ENCODE measurements at places on chromosomes 2 and 18.
A peak's percentile ranks its signal among the peaks of the same experiment; 100 is the strongest.

- no peak for DNase-seq
These were observed 95.9 kb upstream of the MSH2 start for GRCh38 chr2:47307066-47307465.

- no peak for DNase-seq
These were observed 113.3 kb upstream of the DNMT3A start for GRCh38 chr2:25454824-25455611.

GRCh38 chr2:172613040-172613439 lies 57.1 kb downstream of the PDK1 start:
- DNase-seq = no peak

- no peak for DNase-seq
These were observed 224.7 kb downstream of the CYRIA start for GRCh38 chr2:16440898-16441297.

DNA sequence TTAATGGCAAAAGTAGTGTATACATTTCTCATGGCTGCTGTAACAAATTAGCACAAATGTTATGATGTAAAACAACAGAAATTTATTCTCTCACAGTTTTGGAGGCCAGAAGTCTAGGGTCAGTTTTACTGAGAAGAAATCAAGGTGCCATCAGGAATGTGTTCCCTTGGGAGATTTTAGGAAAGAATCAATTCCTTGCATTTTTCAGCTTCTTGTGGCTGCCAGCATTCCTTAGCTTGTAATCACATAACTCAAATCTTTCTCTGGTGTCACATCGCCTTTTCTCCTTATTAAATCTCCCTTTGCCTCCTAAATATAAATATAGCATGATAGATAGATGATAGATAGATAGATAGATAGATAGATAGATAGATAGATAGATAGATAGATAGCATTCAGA lies 307.0 kb upstream of the REG3G start:
- DNase-seq = no peak

DNA sequence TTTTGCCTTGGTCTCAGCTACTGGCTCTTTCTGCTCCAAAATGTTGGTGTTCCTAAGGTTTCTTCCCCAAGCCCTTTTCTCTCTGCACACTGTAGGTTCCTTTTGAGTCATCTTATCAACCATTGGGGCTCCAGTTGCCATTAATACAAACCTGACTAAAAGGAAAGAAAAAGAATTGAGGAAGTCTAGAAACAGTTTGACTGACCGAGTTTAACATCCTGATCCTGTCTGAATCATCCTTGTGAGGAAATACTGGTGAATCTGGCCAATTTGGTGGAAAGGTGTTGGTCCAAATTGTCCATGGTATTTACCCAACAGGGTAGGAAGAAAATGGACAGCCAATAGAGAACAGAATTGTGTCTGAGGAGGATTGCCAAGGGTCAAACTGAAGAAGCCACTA lies 38.3 kb downstream of the CRYGD start:
- peak; percentile 46 for DNase-seq

DNA sequence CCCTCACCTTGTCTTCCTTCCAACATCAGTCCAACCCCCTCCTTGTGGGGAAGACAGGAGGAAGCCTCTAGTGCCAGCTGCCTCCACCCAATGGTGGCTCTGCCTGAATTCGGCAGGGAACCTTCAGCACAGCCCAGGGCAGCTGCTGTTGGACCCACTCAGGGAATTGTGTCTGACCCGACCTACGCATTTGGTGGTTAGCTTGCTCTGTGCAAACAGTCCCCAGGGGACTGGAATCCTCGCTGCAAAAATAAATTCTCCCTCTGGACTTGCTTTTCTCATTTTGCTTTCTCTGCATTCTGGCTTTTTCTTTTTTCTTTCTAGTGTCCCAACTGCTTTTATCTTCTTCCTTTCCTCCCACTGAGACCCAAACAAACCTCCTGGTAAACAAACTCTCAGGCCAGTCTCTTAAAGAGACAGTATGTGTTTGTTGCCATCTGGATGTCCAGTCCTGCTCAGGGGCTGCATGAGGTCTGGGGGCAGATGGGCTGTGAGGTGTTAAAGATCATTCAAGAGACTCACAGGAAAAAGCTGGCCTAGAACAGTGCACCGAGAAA lies 137.7 kb upstream of the HAAO start:
- DNase-seq = no peak

DNA sequence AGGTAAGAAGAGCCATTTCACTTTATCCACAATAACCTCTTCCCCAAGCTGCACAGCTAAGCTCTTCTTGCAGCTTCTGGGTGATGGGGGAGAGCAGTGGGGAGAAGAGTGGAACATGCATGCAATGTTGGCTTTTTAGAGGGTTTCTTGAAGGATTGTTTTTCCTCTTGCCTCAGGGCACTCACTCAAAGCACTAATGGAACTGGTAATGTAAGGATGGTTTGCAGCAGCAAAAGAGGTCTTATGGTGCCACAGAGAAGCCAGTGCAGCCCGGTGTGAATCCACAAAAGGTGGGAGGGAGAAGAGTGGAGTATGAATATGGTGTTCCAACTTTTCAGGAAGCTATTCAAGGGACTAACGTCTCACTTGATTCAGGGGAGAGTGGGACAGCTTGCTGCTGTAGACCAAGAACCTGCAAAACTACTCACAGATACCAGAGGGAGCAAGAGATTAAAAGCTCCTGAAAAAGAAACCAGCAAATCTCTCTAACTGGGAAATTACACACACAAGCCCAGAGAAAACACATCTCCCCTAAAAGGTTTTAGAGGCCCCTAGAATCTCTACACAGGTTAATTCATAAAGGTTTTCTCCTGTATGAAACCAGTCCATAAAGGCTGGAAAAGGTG lies 116.4 kb downstream of the CHN1 start:
- DNase-seq = no peak

- no peak for DNase-seq
These were observed 58.6 kb upstream of the WDR75 start for GRCh38 chr2:189382668-189383067.

GRCh38 chr18:58338961-58339592 lies 289.8 kb downstream of the ALPK2 start:
- no peak for DNase-seq

- DNase-seq = no peak
These were observed 82.3 kb downstream of the VAPA start for GRCh38 chr18:9996094-9996493.

- no peak for DNase-seq
These were observed 264.6 kb upstream of the STON1 start for GRCh38 chr2:48265169-48266030.

DNA sequence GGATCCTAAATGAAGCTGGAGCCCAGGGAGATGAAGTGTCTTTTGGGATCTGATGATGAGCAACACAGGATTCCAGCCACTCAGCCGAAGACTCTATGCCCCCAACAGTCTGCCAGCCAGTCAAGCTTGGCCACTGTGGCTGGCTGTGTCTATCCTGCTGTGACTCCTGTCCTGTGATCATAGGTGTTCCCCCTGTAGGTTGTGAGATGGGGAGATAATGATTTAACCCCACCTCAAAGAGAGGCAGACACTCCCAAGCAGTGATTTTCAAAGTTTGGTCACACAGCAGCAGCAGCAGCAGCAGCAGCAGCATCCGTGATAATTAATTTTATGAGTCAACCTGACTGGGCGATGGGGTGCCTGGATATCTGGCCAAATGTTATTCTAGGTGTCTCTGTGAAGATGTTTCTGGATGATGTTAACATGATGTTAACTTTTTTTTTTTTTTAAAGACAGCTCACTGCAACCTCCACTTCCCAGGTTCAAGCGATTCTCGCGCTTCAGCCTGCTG lies 21.4 kb upstream of the RHOB start:
- DNase-seq = no peak

DNA sequence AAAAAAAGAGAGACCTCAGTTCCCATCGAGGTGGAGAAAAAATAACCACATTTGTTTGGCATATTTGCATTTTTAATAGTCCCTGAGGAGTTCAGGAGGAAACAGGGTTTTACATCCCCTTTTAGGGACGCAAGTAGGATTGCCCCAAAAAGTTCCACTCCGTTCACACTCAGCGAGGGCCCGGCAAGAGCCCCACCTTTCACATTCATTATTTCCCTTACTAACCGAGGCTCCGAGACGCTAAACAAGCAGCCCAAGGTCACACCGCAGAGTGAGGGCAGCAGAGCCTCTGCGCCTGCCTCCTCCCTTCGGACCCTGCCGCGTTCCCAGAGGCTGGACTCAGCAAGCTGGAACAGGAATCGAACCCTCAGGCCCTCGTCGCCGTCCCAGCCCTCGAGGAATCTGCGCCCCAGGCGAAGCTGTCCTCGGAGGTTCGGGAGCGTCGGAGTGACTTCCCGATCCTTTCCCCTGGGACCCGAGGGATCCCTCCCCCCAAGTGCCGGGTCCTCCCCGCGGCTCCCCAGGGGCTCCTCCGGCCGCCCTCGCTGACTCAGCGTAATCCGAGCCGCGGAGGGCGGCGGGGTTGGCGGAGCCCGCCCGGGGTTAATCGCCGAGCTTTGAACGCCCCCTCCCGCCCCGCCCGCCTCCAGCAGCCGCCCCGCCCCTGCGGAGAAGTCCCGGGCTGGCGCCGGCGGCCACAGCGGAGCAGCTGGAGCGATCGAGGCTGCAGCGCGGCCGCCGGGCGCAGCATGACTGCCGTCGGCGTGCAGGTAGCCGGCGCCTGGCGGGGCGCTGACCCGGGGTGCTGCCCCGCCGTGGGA lies at the start of gene TMEM37:
TSS of gene TMEM37 (plus strand) at position 700 of the 821 bp plus-strand sequence. CDS start at position 750, 50 bp downstream.
- no peak for DNase-seq

DNA sequence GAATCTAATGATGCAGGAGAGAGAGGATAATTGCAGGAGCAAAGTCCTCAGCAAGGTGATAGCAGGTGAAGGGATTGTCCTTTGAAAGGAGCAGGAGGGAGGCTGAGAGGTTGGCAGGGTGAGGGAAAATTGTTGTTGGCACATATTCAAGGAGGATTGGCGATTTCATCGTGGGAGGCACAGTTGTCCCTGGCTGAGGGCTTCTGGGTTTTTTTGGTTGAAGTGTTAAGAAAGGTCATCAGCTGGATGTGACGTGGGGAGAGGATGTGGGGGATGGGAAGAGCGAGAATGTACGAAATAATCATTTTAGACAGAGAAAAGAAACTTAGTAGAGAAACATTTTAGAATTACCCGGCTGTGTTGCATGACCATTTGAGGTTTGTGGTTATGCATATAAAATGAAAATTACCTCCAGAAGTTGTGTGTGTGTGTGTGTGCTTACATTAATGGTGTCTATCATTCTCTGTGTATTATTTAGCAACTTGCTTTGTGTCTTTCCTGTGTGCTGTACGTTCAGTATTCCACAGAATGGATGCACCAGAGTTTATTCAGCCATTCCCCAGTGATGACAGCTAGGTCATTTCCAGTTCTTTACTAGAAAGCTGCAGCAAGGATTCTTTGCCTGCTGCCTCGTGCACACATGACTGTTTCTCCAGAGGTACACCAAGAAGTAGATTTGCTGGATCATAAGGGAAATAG lies 67.6 kb downstream of the SDC1 start:
- no peak for DNase-seq

GRCh38 chr18:68660354-68661183 lies 54.3 kb downstream of the TMX3 start:
- peak; percentile 33 for DNase-seq

DNA sequence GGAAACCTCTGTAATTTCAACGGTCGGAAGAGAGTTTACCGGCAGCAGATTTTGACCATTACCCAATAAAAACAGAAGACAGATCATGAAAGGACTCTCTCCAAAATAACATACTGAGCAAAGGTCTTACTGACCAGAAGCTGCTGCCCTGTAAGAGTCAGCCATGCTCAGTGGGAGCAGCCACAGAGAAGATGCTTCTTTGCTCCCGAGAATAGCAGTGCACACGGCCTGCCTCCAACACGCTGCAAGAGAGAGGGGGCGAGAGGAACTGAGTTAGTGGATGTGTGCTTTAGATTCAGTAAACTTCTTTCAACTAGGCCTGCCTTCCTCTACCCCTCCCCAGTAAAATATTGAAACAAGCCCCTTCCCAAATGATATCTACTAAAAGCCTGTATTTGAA lies 103.7 kb downstream of the NCK2 start:
- DNase-seq = no peak

- no peak for DNase-seq
These were observed 191.6 kb downstream of the ZBTB7C start for GRCh38 chr18:48217258-48218250.

DNA sequence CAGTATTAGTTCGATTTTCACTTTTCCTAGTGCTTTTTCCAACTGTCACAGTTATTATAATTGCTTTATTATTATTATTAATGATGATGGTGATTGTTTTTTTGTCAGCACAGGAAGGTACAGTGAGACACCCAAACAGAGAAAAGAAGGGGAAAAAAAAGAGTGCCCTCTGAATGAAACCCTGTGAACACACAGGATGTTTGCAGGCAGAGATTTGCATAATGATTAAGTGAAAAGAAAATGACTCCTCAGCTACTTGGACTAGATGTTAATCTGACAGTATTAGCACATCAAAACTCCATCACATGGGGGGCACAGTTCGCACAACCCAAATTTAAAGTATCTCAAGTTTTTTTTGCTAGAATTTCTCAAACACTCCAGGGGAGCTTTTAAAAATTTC lies 32.9 kb downstream of the ADD2 start:
- DNase-seq = no peak

GRCh38 chr18:33372442-33372841 lies 68.1 kb downstream of the CCDC178 start:
- no peak for DNase-seq

- DNase-seq = no peak
These were observed 203.5 kb upstream of the TWIST2 start for GRCh38 chr2:238644095-238645081.

DNA sequence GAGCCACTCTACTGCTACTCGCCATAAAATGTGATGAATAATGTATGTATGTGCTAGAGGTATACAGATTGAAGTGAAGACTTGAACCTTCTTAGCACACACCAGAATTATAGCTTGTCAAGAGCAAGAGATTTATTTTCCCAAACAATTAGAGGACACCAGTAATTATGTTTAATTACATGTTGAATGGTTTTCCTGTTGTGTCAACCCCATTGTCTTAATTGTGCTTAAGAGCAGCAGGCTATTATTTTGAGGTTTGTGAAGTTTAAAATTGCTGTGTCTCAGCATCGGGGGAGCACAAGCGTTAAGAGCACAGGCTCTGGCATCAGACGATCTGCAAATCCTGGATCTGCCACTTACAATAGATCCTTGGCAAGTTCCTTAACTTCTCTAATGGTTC lies 29.0 kb downstream of the KIF5C start:
- DNase-seq = no peak

All from AML-193 (cell line).